ENCODE measurements at places on chromosomes 16 and 17. TPM values are rescaled to one million over a fixed set of nuclear protein-coding genes. Genes with fewer than 3 reads are reported as not detected.

The MYLK3 gene
- total RNA-seq, result 0.69 TPM

DNA sequence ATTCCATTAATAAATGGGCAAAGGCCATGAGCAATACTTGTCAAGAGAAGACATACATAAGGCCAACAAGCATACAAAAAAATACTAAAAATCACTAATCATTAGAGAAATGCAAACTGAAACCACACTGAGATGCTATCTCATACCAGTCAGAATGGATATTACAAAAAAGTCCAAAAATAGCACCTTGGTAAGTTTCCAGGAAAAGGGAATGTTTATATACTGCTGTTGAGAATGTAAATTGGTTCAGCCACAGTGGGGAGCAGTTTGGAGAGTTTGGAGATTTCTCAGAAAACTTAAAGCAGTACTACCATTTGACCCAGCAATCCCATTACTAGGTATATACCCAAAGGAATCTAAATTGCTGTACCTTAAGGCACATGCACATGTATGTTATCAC is 467.7 kb downstream of the CDH11 start:
- H3K27ac ChIP-seq, result no peak overlapping the region
- no peaks in the 10 kb centered on the region for H3K27me3 ChIP-seq
- DNase-seq, result no peak

GRCh38 chr17:36133602-36134236 is 30.1 kb downstream of the CCL4 start:
- no peak overlapping the region for H3K27ac ChIP-seq
- no peaks in the 10 kb centered on the region for H3K36me3 ChIP-seq
- H3K4me1 ChIP-seq, result no peaks in the 10 kb centered on the region
- no peak overlapping the region for H3K4me3 ChIP-seq
- peaks cover 26% of the 10 kb centered on the region for H3K27me3 ChIP-seq

DNA sequence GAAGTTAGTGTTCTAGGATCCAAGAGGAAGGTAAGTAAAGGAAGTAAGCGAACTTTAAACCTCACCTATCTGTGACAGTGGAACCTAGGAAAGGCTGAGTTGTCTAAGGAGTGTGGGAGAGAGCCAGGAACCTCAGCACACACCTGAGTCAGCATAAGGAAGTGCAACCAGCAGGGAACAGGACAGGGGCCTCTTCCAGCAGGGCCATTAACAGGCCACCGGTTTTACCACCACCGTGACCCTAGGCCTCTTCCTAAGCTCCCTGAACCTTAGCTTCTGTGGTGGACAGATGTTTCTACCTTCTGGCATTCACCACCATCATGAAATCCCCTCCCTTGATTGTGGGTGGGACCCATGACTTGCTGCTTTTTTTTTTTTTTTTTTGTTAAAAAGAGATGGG is 26.7 kb upstream of the GPATCH8 start:
- H3K27me3 ChIP-seq, result no peaks in the 10 kb centered on the region
- H3K27ac ChIP-seq, result no peak overlapping the region
- H3K36me3 ChIP-seq, result no peaks in the 10 kb centered on the region
- no peak for DNase-seq
- no peak overlapping the region for H3K4me3 ChIP-seq

- no peak overlapping the region for H3K27ac ChIP-seq
- H3K4me3 ChIP-seq, result no peak overlapping the region
- no peak for DNase-seq
These were observed 108.1 kb downstream of the IRX3 start for GRCh38 chr16:54178478-54178976.

The MAFG gene
- total RNA-seq, result 41.7 TPM

DNA sequence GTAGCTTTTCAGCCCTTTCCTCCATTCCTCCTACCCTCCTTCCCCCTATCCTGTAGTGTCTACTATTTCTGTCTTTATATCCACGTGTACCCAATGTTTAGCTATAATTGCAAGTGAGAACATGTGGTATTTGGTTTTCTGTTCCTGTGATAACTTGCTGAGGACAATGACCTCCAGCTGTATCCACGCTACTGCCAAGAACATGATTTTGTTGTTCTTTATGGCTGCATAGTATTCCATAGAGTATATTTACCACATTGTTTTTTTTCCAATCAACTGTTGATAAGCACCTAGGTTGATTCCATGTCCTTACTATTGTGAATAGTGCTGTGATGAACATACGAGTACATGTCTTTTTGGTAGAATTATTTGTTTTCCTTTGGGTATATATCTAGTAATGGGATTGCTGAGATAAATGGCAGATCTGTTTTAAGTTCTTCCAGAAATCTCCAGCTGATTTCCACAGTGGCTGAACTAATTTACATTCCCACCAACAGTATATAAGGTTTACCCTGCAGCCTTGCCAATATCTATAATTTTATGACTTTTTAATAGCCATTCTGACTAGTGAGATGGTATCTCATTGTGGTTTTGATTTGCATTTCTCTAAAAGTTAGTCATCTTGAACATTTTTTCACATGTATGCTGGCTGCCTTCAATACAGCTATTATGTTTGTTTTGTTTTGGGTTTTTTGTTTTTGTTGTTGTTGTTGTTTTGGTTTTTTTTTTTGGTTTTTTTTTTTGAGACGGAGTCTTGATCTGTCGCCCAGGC is 10.9 kb upstream of the COPRS start:
- H3K27me3 ChIP-seq, result no peaks in the 10 kb centered on the region
- no peaks in the 10 kb centered on the region for H3K4me1 ChIP-seq
- no peak overlapping the region for H3K4me3 ChIP-seq

The KRT13 gene
- 23.3 TPM for total RNA-seq

- H3K27me3 ChIP-seq, result no peaks in the 10 kb centered on the region
- H3K27ac ChIP-seq, result peak within 1 kb of the TSS; percentile 64
- no peaks in the 10 kb centered on the region for H3K36me3 ChIP-seq
These were observed at the start of gene HID1 for GRCh38 chr17:74972107-74972972. Gene HID1, minus strand, starts transcription at chr17:74972759. Its CDS starts 103 bp downstream, at chr17:74972656.

- no peaks in the 10 kb centered on the region for H3K27me3 ChIP-seq
- no peak overlapping the region for H3K4me3 ChIP-seq
- DNase-seq, result no peak
- no peak overlapping the region for H3K27ac ChIP-seq
These were observed 26.1 kb upstream of the ABCA8 start for GRCh38 chr17:68981288-68981687.

The KRTAP4-1 gene
- not detected for total RNA-seq

GRCh38 chr16:49546735-49547134 is 173.1 kb downstream of the C16orf78 start:
- no peaks in the 10 kb centered on the region for H3K27me3 ChIP-seq
- H3K4me3 ChIP-seq, result no peak overlapping the region
- DNase-seq, result no peak
- H3K36me3 ChIP-seq, result no peaks in the 10 kb centered on the region

- H3K27me3 ChIP-seq, result no peaks in the 10 kb centered on the region
- no peak for DNase-seq
- no peaks in the 10 kb centered on the region for H3K4me1 ChIP-seq
- H3K27ac ChIP-seq, result no peak overlapping the region
These were observed 111.7 kb upstream of the MAF start for GRCh38 chr16:79712276-79712675.

DNA sequence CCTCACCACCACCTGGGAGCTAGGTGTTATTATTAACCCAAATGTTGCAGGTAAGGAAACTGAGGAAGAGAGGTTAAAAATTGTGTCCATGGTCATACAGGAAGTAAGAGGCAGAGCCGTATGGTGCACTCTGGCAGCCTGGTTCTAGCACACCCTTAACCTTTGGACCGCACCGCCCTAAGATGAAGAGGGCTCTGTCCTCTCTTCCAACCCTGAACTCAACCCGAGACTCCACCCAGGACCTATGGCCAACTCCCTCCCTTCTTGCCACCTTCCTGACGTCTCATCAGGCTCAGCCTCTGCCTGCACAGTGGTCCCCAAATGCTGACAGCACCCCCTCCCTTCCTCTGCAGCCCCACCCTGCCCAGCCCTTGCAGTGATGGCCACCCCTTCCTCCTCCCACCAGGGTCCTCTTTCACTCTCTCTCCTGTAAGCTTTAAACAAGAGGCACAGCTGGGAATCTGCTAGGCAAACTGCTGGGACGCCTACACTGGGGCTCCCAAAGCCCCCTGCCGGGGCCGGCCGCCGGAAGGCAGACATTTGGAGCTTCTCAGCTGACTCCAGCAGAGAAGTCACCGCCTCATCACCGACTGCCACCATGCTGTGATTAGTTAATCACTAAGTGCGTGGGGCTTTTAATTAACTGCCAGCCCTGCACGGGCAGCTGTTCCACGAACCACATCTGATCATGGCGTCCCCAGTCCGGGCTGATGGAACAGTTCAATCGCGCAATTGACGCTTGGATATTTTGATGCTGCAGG is 16.7 kb upstream of the C16orf78 start:
- no peak overlapping the region for H3K27ac ChIP-seq
- H3K4me1 ChIP-seq, result no peaks in the 10 kb centered on the region
- H3K27me3 ChIP-seq, result no peaks in the 10 kb centered on the region
- no peak overlapping the region for H3K4me3 ChIP-seq
- no peak for DNase-seq
- H3K36me3 ChIP-seq, result no peaks in the 10 kb centered on the region

The KRT31 gene
- not detected for total RNA-seq

GRCh38 chr17:56424005-56424404 is 169.5 kb upstream of the NOG start:
- H3K4me3 ChIP-seq, result no peak overlapping the region
- no peak overlapping the region for H3K27ac ChIP-seq
- H3K4me1 ChIP-seq, result no peaks in the 10 kb centered on the region
- no peak for DNase-seq
- no peaks in the 10 kb centered on the region for H3K36me3 ChIP-seq
- H3K27me3 ChIP-seq, result no peaks in the 10 kb centered on the region

GRCh38 chr16:50547340-50548124 is 664 bp upstream of the NKD1 start:
- H3K4me3 ChIP-seq, result peak overlapping the region; percentile 77
- H3K27ac ChIP-seq, result peak overlapping the region; percentile 90
- no peaks in the 10 kb centered on the region for H3K36me3 ChIP-seq
- H3K4me1 ChIP-seq, result peaks cover 7% of the 10 kb centered on the region
- H3K27me3 ChIP-seq, result peaks cover 5% of the 10 kb centered on the region

Measured in esophagus muscularis mucosa (tissue), 4 donors.